ENCODE measurements at places on chromosomes 16 and 17.

GRCh38 chr17:83174362-83175118 lies 95.1 kb downstream of the METRNL start:
- H3K36me3 ChIP-seq, result no peaks in the 10 kb centered on the region
- DNase-seq, result peak; percentile 6
- peaks cover 9% of the 10 kb centered on the region for H3K4me1 ChIP-seq
- H3K27ac ChIP-seq, result no peak overlapping the region
- H3K4me3 ChIP-seq, result no peak overlapping the region
- H3K27me3 ChIP-seq, result no peaks in the 10 kb centered on the region

DNA sequence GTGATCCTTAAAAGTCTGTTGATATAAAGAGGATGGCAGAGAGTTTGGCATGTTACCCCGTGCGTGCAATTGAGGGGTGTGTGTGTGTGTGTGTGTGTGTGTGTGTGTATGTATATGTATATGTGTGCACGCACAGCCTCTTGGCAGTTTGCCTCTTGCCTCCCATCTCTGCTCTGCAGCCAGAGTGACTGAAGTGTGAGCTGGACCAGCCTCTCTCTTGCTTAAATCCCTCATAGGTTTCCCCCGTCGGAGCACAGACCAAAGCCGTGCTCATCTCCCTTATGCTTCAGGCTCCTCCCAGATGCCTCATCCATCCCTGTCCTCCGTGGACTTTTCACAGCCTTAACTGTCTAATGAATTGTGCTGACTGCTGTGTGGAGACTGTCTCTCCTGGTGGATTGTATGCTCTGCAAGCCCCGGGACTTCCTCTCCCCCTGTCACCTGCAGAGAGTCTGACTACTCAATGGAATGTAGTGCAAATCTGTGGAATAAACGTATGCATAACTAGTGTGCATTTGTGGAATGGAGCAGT lies 413.5 kb downstream of the CPPED1 start:
- H3K27me3 ChIP-seq, result no peaks in the 10 kb centered on the region
- no peaks in the 10 kb centered on the region for H3K36me3 ChIP-seq
- H3K4me3 ChIP-seq, result no peak overlapping the region
- peaks cover 13% of the 10 kb centered on the region for H3K4me1 ChIP-seq

GRCh38 chr17:60676758-60677307 lies 818 bp upstream of the BCAS3 start:
- peak overlapping the region; percentile 99 for H3K4me3 ChIP-seq
- no peaks in the 10 kb centered on the region for H3K27me3 ChIP-seq
- no peaks in the 10 kb centered on the region for H3K36me3 ChIP-seq
- peaks cover 6% of the 10 kb centered on the region for H3K4me1 ChIP-seq
- DNase-seq, result no peak

GRCh38 chr17:16091773-16092172 lies 92.1 kb downstream of the TTC19 start:
- DNase-seq, result no peak
- peaks cover 46% of the 10 kb centered on the region for H3K36me3 ChIP-seq
- H3K4me3 ChIP-seq, result no peak overlapping the region
- no peaks in the 10 kb centered on the region for H3K27me3 ChIP-seq

- no peak for DNase-seq
- no peaks in the 10 kb centered on the region for H3K36me3 ChIP-seq
- H3K27ac ChIP-seq, result no peak overlapping the region
- H3K4me3 ChIP-seq, result no peak overlapping the region
- H3K27me3 ChIP-seq, result no peaks in the 10 kb centered on the region
Measured at GRCh38 chr16:58264961-58265479, 29.8 kb downstream of the PRSS54 start.
